ENCODE measurements at places on chromosomes 5 and 9. TPM values are rescaled to one million over a fixed set of nuclear protein-coding genes. Genes with fewer than 3 reads are reported as not detected.

DNA sequence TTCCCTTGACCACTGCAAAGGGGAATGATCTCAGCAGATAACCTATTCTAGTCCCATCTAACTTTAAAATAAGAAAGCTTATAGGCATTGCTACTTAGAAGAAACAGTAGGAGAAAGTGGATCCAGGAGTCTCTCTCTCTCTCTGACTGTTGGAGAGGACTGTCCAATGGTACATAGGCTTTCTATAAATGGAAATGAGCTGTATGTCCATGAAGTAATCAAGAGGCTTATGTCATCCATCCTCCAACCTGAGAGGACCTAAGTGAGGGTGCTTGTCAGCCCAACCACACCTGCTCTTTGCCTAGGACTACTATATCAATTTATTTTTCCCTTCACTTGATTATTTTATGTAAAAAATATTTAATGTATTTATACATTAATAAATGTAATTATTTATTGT, 172.3 kb downstream of the PAPPA start:
- DNase-seq: no peak

- DNase-seq: no peak
These were observed 756.1 kb downstream of the DNAH5 start for GRCh38 chr5:13188371-13188770.

- no peak for DNase-seq
These were observed 444.3 kb downstream of the ENC1 start for GRCh38 chr5:74196233-74196632.

The NUP214 gene
- 12.7 TPM for total RNA-seq

GRCh38 chr9:111984086-111984802, 87.6 kb downstream of the UGCG start:
- DNase-seq: no peak

DNA sequence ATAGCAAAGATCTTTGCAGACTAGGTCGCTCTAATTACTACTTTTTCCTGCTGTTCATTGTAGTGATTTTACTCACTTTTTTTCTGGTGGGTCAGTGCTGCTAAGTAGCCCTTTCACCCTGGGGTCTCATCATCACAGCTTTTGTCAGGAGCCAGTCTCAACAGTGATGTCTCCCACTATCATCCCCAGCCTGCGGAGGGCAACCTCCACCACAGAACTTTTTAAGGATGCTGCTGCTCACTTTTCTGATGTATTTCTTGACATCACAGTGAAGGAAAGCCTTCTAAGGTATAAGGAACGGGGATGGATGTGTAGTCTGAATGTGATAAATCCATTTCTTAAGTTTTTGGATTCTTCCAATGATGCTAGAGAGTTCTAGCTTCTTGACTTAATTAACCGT, 242.5 kb upstream of the RIOK2 start:
- peak; percentile 31 for DNase-seq

- no peak for DNase-seq
These were observed 263.1 kb upstream of the COX7C start for GRCh38 chr5:86354664-86355063.

- no peak for DNase-seq
These were observed 508.0 kb downstream of the PTPRD start for GRCh38 chr9:10104774-10105173.

DNA sequence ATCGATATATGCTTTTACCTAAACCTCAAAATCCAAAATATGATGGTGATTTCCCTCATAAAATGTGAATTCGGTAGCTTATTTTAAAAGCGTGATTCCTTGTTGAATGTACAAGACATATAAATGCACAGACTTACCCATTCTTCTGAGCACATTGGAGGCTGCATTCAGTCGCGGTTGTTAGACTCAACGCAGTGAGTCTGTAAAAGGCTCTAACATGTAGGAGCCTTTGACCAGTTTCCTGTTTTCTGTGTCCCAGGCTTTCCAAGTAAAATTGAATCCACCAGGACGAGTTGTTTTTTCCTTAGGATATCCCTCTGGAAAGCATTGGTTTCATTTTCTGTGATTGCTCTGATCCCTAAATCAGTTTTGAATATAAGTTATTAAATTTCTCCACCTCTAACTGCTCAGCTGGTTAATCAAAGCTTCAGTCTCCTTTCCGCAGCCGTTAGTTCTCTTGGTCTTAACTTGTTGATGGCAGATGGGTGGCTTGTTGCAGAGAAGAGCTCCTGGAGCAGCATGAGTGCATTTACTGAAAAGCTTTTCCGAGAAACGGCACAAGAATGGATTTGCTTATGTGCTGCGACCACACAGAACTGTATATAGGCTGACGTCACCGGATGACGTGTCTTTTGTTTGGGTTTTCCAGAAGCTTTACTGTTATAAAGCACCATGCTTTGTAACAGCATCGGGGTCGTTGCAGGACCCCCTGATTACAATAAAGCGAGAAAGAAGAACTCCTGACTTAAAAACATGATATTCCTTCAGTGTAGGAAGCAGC, at the start of gene LRRTM2:
LRRTM2 (minus strand) TSS at position 565 of the 781 bp plus-strand sequence; CDS start at position 141, 424 bp downstream.
- peak; percentile 84 for DNase-seq

DNA sequence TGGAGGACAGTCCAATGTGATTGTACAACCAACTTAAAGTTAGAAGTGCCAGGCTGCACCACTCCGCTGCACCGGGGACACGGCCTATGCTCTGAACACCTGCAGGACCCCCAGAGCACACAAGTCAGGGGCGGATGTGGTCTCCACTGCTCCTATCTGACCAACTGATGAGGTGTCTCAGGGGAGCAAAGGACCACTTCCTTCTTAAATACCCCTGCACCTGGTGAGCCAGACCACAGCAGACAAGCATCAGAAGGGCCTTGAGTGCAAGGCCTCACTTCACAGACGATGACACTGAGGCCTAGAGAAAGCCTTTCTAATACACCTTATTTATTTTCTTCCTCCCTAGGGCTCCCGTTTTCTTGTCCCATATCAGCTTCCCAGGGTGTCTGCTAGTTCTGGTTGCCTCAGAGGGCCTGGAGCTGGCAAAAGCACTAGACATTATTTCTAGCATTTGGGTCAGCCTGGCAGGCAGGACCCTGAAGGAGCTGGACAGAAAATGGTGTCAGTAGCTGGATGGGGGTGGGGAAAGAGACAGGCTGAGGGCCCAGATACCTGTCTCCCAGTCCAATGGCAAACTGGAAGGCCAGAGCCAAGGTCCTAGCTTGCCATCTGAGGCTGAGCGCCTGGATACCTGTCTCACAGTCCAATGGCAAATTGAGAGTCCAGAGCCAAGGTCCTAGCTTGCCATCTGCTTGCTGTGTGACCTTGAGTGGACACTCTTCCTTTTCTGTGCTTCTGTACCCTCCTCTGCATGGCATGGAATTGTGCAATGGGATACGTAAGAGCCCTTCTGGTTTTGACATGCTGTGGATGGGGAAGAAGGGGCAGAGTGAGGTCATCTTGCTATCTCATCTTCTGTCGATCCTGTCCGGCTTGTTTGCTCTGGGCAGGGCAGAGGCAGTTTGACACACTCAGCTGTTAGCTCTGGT, 9.0 kb downstream of the CCDC69 start:
- no peak for DNase-seq

DNA sequence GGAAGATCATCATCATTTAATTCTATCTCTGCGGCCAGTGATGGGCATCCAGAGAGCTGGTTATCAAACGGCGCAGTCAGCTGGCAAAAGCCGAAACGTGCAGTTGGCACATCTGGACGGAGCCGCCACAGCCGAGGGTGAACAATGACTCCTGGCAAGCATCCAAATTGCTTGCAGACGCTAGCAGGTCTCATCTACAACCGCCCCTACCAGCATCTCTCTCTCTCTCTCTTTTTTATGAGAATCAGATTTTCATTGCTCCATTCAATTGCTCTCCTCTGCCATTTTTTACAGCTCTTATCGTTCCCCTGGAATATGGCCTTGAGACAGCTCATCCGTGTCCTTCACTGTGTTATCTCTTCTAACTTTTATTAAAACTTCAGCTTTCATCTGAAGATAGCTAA, 165.2 kb downstream of the MAPKAP1 start:
- DNase-seq: no peak

GRCh38 chr5:64594601-64595000, 88.8 kb downstream of the RGS7BP start:
- no peak for DNase-seq

DNA sequence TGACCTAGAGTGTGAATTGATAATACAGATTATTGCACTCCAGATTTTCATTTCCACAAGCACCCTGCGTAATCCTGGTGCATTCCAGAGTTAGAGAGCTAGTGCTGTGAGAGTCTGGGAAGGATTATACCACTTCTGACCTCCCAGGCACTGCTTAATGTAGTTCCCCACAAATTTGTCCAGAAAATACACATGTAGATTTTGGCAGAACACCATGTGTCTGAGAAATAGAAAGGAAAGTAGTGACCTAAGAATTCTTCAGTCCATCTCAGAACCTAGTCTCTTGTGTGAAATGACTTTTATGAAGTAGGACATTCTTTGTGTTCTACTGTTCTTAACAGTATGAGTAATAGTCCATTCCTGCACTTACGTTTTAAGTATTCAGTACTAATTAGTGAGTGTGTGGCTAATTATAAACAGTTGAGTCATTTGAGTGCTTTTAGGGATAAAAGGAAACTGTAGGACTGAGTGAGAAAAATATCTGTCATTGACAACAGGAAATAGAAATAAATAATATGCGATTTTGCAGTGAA, 27.8 kb upstream of the PTPDC1 start:
- DNase-seq: no peak

DNA sequence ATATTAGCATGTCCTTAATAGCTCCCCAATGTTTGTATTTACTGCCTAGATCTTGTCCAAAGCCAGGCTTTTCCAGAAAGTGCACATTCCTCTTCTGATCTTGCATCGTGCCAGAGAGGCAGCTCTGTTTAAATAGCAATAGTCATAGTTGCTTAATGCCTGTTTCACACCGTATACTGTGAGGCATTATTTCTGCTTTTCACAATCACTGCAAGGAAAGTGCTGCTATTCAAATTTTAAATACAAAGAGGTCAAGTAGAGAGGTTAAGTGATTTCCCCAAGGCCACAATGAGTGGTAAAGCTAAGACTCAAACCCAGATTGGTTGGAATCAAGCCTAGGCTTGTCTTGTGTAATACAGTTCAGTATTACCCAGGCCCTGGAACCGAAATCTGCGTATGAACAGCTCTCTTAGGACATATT, 153.6 kb downstream of the SNX18 start:
- no peak for DNase-seq

The EIF4EBP3 gene
- total RNA-seq: 5.7 TPM

GRCh38 chr9:26462213-26462612, 430.4 kb downstream of the CAAP1 start:
- no peak for DNase-seq

DNA sequence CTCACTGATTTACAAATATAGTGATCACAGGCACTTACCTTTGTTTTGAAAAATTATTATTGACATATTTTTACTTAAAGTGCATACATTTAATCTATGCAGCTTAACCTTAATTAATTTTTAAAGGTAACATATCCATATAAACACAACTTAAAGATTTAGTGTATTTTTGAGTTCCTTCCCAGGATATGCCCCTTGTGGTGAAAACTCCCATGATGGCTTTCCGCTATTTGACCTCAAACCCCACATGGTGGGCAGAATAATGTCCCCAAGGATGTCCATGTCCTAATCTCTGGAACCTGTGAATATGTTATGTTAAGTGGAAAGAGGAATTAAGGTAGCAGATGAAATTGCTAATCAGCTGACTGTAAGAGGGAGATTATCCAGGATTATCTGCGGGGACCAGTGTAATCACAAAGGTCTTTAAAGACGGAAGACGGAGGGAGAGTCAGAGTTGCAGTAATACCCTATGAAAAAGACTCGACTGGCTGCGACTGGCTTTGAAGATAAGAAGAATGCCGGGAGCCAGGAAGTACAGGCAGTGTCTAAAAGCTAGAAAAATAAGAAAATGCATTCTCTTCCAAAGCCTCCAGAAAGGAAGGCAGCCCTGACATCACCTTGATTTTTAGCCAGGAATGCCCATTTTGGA, 193.9 kb downstream of the ICE1 start:
- DNase-seq: no peak

- no peak for DNase-seq
These were observed 19.1 kb downstream of the GFI1B start for GRCh38 chr9:132997591-132997990.

The SLC6A19 gene
- total RNA-seq: not detected

- no peak for DNase-seq
These were observed 196.7 kb upstream of the HAPLN1 start for GRCh38 chr5:83917261-83917908.

GRCh38 chr9:27303219-27303618, 6.3 kb upstream of the EQTN start:
- DNase-seq: no peak

The PRSS3 gene
- not detected for total RNA-seq

DNA sequence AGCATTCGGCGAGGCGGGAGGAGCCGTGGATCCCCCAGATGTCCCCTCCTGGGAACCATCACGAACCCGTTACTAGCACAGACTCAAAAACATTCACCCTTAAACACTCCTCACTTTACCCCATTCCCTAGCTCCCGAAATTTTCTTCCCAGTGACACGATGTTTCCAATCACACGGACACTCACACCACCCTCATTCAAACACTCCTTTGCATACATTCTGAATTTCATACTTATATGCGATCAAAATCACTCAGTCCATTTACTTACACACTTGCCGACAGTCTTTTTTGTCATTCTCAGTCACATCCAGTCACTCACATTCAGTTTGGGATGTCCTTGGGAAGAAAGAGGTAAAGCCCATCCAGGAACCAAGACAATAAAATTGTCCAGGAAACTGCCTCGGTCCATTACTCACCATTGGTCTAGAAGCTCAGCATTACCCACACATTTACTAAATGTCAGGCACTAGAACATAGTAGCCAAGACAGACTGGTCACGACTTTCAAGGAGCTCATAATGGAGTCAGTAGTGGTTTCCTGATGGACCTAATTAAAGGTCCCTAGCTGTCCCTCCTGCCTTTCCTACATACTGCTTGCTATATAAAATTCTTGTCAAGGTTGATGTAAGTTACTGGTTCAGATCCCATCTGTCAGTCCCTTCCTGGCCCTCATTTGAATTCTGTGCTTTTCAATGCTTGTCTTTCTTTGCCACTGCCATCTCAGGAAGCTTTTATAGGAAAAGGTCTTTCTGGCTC, 574 bp downstream of the SLC35A4 start:
- DNase-seq: no peak

DNA sequence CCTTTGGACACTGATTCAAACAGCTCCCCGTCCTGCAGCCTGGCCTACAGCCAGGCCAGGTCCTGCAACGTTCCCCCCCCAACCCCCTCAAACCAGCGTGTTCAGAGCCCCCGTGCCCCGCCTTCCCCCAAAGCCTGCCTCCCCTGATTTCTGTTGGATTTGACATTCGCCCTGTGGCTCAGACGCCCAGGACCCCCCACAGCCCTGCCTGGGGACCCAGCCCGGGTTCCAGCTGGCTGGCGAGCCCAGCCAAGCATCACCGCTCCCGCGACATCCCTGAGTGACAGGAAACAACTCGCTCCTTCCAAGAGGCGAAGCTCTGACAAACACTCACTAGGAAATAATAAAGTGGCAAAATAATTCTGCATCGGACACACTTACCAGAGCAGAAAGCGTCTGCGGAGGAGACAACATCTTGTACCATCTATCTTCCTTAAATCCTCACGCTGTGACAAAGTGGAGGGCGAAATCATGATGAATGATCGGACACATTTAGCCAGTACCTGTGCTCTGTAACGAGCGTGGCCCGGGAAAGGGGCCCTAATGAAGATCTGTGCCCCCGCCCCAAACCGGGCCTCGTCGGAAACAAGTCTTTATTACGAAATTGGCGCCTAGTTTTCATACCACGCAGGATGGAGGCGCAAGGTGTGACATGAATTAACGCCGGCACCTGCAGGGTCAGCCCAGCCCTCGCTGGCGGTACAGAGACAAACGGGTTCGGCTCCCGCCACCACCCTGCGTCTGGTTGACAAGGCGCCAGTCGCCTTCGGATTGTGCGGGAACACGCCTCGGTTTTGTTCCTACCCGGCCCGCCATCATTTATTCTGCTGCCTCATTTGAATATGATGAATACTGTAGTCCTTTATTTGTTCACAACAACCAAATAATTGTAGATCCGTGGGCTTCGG, 91.0 kb upstream of the MVB12B start:
- no peak for DNase-seq
